ENCODE measurements at places on chromosomes 12 and 14. TPM values are rescaled to one million over a fixed set of nuclear protein-coding genes. Genes with fewer than 3 reads are reported as not detected.

DNA sequence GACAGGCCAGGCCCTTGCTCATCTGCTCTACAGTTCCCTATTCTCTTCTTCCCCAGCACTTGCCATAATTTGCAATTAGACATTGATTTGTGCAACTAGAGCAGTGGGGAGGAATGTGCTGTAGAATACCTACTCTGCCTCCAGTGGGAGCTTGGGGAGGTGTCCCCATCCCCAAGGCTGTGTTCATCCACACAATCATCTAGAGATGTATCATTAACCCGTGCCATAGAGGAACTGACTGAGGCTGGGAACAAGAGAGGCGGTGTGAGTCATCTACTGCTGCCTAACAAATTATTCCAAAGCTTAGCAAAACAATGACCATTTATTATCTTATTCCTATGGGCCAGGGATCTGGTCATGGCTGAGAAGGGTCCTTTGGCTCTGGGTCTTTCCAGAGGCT is 5.1 kb upstream of the OTUB2 start:
- H3K4me3 ChIP-seq = no peak overlapping the region
- no peaks in the 10 kb centered on the region for H3K4me1 ChIP-seq
- H3K27me3 ChIP-seq = no peaks in the 10 kb centered on the region
- no peaks in the 10 kb centered on the region for H3K36me3 ChIP-seq
- no peak for DNase-seq
- H3K27ac ChIP-seq = no peak overlapping the region

DNA sequence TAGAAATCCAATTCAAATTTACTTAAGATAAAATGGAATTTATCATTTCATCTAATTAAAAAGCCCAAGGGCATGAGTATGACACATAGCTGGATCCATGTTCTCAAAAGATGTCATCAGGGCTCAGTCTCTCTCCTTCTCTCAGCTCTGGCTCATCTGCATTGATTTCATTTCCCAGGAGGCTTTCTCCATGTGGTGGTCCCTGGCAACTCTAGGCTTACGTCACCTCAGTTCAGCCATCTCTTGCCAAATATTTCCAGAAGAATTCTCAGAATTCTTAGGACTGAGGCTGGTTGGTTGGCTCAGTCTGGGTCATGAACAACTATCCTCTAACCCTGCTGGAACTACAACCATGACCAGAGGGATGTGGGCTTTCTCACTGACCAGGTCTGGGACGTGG is 65.3 kb downstream of the FOS start:
- no peak overlapping the region for H3K4me3 ChIP-seq
- peaks cover 6% of the 10 kb centered on the region for H3K4me1 ChIP-seq
- no peaks in the 10 kb centered on the region for H3K27me3 ChIP-seq
- no peak for DNase-seq

GRCh38 chr12:111434049-111434448 is 28.3 kb downstream of the SH2B3 start:
- no peak for DNase-seq
- peak overlapping the region; percentile 14 for H3K4me3 ChIP-seq

TMPRSS12 gene
- total RNA-seq = not detected

Measured in GM23338 (cell line).